Stimulated activated CD4-positive, alpha-beta T cell treated with anti-CD3 and anti-CD28 coated beads, TNF-alpha, amount 100 ng/mL, for 4 hours (primary cell): ENCODE measurements at places on chromosomes 2 and 18.

GRCh38 chr18:55458456-55459203, 129.4 kb downstream of the TCF4 start:
- no peak for DNase-seq

- no peak for DNase-seq
Observed at GRCh38 chr2:28344756-28345373, 47.8 kb upstream of the FOSL2 start.

DNA sequence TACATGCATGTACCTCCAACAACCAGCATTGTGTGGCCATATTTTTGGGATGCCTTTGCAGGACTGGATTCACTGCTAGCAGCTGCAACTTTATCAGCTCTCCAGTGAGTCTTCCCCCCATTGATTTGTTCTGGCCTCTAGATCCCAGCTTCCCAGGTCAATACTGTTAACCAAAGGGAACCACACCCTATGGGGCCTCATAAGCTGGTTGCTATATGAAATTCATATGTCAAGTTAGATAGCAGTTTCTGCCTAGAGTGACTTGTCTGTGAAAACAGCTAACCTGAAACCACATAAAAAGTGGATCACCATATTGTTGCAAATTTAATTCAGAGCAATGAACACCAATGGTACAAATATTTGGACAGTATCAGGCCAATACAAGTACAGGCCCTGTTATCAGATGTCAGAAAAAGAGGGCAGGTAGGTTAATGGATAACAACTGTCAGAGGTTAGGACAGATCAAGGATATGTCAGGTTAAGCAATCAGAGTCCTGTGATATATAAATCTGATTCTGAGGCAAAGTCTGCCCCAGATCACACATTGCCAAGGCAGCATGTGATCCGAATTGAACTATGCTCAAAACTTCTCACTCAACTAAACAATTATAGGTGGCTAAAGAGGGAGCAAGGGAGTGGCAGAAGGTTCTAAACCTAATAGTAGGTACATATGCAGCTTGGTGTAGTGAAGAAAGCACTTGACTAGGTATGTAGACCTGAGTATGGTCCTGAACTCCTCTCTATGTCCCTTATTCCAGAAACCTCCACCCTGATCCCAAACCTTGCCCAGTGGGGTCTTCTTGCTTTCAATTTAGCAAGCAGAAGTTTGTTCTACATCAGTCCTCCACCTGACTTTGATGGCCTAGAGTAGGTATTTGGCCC, 310.2 kb upstream of the STON1 start:
- no peak for DNase-seq

GRCh38 chr18:27627927-27628326, 442.8 kb upstream of the CHST9 start:
- no peak for DNase-seq

- DNase-seq, result no peak
Observed at GRCh38 chr18:76772665-76773064, 49.7 kb upstream of the ZNF236 start.

- no peak for DNase-seq
Observed at GRCh38 chr2:50026236-50026635, 871.9 kb upstream of the FSHR start.

DNA sequence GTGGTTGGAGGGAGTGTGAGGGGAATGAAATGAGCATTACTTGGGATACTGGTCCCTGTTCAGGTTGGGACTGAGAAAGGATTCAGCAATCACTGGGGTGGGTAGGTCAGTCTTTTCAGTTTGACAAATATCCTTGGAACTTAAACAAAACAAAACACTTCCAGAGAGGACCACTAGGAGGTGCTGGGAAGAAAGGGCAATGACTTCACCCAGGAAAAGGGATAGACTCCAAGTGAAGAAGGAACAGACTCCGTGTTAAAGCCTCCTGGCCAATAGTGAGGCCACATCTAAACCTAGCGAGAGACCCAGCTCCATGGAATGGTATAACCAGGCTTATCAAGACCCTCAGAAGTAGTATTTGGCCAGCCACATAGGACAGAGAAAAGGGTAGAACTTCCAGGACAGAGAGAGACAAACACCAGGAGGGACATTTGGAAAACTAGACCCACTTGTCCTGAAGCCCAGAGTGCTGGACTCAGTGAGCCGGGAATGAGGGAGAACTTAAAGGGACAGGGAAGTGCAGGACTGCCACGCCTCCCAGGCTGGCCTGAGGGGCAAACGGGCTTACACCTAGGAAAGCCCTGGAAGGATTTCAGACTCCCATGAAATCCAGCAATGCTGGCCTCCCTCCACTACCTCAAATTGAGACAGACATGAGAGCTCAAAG, 19.6 kb upstream of the KCNG3 start:
- DNase-seq, result no peak

DNA sequence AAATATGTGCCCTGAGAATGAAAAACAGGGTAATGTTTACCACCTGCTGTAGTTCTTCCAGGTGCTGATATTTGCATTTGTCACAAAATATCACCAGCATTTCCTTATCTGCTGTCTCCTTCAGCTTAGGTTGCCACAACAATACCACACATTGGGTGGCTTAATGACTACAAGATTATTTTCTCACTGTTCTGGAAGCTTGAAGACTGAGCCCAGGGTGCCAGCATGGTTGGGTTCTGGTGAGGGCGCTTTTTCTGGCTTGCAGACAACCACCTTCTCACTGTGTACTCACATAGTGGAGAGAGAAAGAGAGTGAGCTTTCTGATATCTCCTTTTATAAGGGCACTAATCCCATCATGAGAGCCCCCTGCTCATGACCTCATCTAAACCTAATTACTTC, 407.5 kb upstream of the RGPD4 start:
- DNase-seq, result no peak

- no peak for DNase-seq
Observed at GRCh38 chr2:46298272-46298521, 990 bp downstream of the EPAS1 start.

- no peak for DNase-seq
Observed at GRCh38 chr2:236584521-236585384, 15.1 kb downstream of the ACKR3 start.

- no peak for DNase-seq
Observed at GRCh38 chr2:239265681-239266433, 135.0 kb downstream of the HDAC4 start.

- no peak for DNase-seq
Observed at GRCh38 chr2:233833345-233833744, 21.0 kb downstream of the HJURP start.

DNA sequence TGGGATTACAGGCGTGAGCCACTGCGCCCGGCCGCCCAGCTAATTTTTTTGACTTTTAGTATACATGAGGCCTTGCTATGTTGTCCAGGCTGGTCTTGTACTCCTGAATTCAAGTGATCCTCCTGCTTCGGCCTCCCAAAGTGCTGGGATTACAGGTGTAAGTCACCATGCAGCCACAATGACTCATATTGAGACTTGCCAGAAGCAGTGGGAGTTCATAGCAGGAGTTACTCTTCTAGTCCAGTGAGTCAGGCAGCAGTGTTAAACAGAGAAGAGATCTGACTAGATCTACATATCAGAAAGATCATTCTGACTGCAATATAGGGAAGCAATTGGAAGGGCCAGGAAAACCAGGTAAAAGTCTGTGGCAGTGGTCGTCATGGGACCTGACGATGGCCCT, 1.5 kb upstream of the FLACC1 start:
- DNase-seq, result no peak

DNA sequence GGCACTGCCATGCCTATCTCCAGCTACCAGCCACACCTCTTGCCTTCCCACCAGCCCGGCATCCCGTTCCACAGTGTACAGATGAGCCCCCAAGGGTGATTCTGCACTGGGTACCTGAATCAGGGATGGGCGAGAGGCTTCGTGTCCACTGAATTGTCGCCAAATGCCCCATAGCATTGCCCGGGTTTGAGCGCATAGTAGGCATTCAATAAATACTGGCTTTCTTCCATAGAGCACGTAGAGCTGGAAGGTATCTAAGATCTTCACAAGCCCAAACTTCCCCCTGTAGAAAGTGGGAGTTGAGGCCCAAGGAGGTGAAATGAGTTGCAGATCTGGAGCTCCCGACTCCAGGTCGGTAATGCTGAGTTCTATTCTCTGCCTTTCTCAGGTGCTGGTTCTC, 358.7 kb downstream of the LPIN1 start:
- DNase-seq, result no peak

- no peak for DNase-seq
Observed at GRCh38 chr2:192159208-192159607, 35.5 kb downstream of the TMEFF2 start.

- DNase-seq, result no peak
Observed at GRCh38 chr2:86066007-86066578, 39.6 kb downstream of the POLR1A start.

GRCh38 chr2:116435648-116436047, 1378.8 kb upstream of the DDX18 start:
- DNase-seq, result no peak

GRCh38 chr18:23073996-23074606, 61.2 kb upstream of the CABLES1 start:
- DNase-seq, result no peak

DNA sequence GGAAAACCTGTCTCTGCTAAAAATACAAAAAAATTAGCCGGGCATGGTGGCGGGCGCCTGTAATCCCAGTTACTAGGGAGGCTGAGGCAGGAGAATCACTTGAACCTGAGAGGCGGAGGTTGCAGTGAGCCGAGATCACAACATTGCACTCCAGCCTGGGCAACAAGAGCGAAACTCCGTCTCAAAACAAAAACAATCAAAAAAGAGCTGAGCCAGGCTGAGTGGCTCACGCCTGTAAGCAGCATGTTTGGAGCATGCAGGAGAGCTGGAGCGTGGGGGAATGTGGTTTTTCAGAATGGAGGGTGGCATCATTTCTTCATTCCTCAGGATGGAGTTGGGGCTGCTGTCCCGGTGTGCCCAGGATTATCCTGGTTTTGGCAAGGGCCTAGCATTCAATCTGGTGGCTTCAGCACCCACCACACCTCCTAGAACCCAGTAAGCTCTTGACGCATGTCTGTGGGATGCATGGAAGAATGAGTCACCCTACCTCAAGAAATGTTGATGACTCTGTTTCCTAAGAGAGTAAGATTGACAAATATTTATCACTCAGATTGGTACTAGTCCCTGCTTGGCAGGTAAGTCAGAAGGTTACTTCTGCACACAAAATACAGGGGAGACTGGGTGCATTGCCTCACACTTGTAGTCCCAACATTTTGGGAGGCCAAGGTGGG, 90.2 kb upstream of the ODC1 start:
- DNase-seq, result no peak

DNA sequence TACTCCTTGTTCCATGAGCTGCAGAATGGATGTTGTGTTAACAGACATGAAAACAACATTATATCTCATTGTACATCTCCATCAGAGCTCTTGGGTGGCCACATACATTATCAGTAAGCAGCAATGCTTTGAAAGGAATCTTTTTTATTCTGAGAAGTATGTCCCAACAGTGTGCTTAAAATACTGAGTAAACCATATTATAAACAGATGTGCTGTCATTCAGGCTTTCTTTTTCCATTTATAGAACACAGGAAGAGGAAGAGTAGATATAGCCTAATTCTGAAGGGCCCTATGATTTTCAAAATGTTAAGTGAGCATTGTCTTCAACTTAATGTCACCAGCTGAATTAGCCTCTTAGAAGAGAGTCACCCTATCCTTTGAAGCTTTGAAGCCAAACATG, 44.3 kb upstream of the CABYR start:
- DNase-seq, result no peak

DNA sequence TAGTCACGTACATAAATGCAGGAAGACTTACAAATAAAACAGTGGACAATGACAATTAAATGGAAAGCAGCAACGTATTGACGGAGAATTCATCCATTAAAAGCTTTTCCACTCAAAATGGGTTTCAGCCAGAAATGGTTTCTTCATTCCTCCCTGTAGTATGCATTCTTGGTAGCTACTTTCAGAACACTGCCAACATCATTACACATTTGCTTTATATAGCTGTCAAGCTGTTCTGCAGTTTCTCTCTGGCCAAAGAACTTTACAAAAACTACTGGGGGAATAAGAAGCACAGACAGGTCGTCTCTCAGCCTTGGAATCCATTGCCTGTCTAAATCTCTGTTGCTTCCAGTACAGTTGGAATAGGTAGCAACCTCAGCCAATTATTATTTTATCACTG, 84.1 kb upstream of the NCKAP5 start:
- no peak for DNase-seq

GRCh38 chr2:144712550-144712940, 192.6 kb upstream of the ZEB2 start:
- no peak for DNase-seq

- no peak for DNase-seq
Observed at GRCh38 chr2:193461431-193461934, 1266.8 kb upstream of the TMEFF2 start.

DNA sequence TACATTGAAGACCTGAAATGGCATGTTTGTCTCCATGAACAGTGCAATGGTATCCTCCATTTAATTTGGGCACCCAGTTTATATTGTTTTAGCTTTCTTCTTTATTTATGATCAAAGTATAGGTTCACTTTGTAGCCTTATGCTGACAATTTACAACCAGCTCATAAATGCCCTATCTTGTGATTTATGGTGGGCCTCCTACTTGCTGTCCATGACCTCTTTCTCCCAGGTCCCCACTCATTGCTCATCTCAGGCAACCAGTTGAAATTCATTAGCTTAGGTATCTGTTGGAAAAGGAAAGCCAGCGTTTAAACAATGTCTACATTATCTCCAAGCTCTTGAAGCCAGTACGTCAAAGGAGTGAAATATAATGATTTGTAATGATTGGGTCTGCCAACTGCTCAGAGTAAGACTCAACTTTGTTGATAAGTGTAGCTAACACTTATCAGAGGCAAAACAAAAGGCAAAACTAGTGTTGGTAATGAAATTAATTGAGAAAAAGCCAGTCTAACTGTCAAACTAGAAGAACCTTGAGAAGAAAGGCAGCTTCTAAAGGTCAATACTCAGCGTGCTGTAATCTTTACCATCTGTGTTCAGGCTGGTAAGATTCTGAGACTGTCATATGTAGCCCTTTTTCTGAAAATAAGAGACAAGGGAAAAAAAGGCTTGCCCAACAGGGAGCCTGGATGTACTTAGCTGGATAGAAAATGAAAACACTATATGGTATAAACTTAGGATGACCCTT, 695.9 kb downstream of the EPHA4 start:
- DNase-seq, result no peak

- no peak for DNase-seq
Observed at GRCh38 chr18:49459404-49460171, 857 bp downstream of the DYM start.

- DNase-seq, result no peak
Observed at GRCh38 chr2:221758076-221758475, 186.0 kb upstream of the EPHA4 start.

DNA sequence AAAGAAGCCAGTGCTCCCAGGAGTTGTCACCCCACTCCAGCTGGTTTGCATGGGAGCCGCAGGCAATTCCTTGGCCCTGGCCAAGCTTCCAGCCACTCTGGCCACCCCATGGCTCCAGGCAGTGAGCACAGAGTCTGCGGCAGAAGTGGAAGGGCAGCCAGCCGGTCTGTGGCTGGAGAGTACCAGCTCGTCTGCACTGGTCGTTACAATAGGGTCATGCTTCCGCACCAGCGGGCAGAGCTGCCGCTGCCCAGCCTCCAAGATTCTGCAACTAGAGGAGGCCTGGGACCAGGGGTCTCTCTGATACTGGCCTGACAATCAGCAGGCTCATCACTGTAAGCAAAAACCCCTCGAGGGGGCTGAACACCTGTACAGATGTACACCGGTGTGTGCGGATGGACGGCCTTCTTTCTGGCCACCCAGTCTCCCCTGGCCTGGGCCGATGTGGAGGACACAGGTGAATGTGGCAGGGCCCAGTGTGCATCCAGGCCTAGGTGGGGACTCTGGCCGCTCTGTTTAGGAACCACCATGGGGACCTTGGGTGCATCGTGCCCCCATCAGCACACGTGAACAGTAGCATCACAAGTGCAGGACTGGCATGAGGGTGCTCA, 51.9 kb upstream of the ODC1 start:
- no peak for DNase-seq

- no peak for DNase-seq
Observed at GRCh38 chr2:126722546-126722945, 66.6 kb downstream of the GYPC start.
